AG04449 (cell line): ENCODE measurements at places on chromosomes 5 and 9.

DNA sequence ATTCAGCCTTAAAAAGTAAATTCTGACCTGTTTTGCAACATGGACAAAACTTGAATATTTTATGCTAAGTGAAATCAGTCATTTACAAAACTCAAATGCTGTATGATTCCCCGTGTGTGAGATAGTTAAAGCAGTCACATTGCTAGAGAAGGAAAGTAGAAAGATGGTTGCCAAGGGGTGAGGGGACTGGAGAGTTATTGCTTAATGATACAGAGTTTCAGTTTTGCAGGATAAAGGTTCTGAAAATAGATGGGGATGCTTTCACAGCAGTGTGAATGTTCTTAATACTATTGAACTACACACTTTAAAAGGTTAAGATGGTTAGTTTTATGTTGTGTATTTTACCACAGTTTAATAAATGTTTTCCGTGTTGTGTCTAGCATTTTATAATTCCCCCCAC lies 51.2 kb downstream of the SGCD start:
- no peak for DNase-seq

- DNase-seq = no peak
Observed at GRCh38 chr5:75148051-75148450, 88.6 kb downstream of the ANKRD31 start.

DNA sequence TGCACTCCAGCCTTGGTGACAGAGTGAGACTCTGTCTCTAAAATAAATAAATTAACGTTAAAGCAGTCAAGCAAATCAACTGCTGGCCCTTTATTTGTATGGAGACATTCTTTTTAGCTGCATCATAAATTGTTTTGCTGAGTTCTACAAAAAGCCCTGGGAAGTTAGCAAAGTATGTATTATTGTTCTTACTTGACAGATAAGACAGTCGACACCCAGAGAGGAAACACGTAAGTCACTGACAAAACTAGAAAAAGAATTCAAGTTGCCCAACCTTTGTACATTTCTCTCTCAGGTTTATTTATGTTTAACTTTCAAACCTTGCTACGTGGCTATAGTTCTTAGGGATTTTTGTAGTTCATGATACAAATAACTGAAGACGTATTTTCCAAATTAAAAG lies 40.4 kb upstream of the MACIR start:
- peak; percentile 69 for DNase-seq

GRCh38 chr5:131720714-131721113 lies 76.1 kb downstream of the FNIP1 start:
- no peak for DNase-seq

- DNase-seq = no peak
Observed at GRCh38 chr5:142012186-142012785, 541 bp downstream of the GNPDA1 start.

DNA sequence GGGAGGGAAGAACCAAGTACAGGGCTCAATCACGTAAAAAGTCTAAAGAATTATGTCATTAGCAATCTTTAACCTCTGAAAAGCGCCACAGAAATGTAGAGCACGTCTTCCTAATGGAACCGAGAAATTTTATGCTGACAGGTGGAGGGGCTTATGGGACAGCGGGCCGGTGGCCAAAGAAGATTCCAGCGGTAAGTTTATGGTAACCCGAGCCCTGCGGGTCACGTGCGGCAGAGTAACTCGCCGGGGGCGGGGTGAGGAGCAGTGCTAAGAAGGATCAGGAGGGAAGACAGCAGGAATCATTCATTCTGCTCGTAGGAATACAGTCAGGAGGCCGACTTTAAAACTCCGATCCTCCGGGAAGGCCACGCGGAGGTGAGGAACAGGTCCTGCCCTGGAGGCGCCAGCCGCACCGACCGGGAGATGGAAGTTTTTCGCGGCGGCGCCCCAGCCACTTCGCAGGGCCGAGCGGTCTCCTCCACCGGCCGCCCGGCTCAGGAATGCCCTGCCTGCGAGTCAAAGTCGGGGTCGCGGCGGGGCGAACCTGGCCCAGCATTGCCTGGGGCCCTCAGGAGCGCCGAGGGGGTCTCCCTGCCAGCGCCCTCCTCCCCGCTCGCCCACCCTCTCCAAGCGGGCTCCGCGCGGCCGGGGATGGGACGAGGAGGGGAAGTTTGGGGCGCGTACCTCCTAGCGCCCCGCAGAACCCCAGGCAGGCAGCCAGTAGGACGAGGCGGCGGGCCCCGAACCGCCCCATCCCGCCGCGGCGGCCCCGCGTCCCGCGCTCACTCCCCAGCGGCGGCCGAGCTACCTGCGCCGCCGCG lies 101.8 kb downstream of the ESM1 start:
- no peak for DNase-seq

DNA sequence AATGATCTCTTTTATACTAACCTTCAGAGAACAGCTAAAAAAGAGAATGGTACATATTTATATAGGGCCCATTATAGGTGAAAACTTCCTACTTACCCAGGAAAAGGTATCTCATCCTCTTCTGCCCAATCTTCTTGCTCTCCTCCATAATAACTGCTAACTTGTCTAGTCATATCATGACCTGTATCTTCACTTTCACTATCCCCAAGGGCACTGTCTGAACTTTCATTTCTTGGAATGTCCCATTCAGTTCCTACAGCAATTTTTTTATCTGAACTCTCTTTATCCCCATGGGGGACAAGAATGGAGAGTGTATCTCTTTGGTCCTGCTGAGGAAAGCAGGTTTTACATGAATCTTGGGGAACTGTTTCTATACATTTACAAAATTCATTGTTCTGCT lies 36.4 kb upstream of the RAPGEF6 start:
- DNase-seq = no peak

DNA sequence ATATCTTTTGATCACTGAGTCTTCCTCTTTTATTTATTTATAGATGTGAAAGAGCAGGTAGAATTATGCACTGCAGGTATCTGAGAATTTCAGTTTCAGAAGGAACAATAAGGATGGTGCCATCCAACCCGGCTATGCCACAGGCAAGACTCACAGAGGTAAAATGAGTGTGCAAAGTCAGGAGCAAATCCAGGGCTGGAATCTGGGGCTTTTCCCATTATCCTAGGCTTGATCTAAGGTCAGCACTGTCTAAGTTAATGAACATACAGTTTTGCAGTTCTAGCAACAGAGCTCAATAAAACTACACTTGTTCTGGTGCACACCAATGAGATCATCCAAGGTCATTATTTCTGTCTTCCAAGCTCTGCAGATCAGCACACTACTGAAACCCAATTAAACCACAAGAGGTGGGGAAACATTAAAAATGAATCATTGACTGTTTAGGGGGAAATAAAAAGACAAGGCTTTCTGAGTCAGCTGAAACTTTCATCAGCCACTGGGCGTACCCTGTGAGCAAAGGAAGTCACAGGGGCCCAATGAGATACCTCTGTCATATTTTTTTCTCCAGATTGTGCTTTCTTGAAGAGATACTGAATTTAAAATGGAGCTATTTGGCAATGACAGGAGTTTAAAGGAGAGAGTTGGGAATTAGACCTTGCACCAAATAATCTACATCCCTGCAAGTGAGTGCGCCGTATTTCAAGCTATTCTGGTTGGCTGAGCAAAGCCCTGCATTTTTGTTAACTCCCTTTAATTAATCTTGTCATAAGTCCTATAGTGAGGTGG lies 662.2 kb upstream of the ZNF608 start:
- DNase-seq = peak; percentile 56

DNA sequence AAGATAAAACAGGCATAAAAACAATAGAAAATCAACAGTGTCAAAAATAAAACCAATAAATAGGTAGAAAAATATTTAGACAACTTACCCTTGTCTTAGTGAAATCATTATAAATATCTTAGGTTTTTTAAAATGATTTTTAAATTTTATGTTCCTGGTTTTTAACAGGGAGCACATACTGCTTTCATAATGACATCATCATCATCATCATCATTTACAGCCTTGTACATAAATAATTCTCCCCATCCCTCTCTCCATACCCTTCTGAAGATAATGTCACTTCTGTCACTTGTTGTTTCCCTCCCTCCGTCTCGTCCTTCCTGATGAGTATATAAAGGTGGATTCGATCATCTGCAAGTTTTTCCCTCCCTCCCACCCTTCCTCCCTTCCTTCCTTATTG lies 56.6 kb downstream of the CDH9 start:
- no peak for DNase-seq

GRCh38 chr9:79742110-79742721 lies 170.5 kb downstream of the TLE4 start:
- no peak for DNase-seq

DNA sequence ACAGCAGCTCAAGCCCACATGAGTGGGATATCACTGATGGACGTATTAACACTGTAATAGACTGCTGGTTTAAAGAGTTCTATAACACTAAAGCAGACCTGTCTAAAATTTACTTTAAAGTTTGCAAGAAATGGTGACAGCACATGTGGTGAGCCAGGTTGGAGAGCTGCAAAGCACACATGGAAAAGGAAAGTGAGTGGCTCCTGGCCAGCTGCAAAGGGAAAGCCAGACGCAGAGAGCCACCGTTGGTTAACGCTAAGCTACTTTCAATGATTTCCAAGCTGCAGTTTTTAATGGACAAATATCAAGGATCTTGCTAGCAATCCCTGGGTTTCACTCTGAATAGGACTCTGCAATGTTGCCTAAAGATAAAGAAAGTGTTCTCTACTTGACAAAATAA lies 89.9 kb downstream of the CTNND2 start:
- no peak for DNase-seq

DNA sequence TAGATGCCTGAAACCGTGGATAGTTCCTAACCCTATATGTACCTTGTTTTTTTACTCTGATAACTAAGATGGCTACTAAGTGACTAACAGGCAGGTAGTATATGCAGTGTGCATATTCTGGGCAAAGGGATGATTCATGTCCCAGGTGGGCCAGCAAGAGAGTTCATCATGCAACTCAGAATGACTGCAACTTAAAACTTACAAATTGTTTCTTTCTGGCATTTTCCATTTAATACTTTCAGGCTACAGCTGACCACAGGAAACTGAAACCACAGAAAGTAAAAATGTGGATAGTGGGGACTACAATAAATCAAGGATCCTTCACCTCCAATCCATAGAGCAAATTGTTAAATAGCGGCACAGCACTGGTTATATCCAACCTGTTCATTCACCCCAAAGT lies 30.7 kb upstream of the VCAN start:
- DNase-seq = no peak

GRCh38 chr9:29830821-29831220 lies 2257.5 kb upstream of the C9orf72 start:
- DNase-seq = no peak

- DNase-seq = no peak
Observed at GRCh38 chr9:104069288-104069687, 24.8 kb upstream of the SMC2 start.

GRCh38 chr9:120267929-120268328 lies 312.0 kb downstream of the CDK5RAP2 start:
- no peak for DNase-seq

DNA sequence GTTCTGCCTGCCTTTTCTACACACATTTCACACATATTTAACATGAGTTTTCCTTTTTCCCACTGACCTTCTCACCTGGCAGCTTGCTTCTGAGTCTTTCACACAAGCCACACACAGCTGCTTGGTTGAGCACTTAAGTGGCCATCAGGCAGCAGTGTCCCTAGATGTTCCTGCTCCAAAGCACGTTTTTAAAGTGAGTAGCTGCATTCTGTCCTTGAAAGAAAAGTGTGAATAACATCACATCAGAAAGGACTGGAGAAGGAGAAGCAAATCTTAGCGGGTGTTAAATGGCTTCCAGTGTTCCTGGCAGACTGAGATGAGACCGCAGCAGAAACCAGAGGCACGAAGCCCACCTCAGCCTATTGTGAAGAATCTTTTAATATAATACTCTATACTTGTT lies 209.2 kb upstream of the IRX4 start:
- no peak for DNase-seq

DNA sequence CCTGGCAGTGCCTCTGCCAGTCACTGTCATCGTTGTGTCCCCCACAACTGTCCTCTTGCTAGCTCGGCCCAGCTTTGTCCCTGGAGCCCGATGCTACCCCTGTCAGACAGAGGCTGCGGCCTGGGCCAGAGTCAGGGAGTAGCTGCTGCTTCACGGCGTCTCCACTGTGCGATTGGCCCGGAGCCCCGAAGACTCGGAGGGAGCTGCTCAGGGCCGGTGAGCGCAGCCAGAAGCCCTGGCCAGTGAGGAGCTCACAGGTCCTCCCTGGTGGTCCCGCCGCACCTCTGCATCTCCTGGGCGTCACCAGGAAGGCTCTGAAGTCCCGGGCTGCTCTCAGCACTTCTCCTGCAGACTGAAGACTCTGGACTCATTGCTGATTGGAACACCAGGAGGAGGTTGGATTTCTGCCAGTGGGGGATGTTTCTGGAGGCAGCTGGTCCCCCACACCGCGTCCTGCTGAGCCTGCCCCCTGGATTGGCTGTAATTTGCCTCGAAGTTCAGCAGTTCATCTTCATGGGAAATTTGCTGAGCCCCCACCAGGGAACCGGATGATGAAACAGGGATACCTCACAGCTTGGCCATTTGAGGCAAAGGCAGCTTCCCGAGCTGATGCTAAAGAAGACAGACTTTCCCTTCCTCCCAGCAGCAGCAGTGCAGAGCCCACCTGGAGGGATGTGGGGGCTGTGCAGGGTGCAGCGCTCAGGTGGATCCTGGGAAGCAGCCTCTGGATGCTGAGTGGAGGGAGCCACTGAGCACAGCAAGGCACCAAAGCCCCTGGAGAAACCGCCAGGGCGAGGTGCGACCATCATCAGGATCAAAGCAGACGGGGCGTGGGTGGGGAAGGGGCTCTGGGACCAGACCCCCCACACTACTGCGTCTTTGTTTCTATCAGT lies 45.6 kb downstream of the USP20 start:
- no peak for DNase-seq

- no peak for DNase-seq
Observed at GRCh38 chr9:87270221-87270847, 227.3 kb upstream of the DAPK1 start.

DNA sequence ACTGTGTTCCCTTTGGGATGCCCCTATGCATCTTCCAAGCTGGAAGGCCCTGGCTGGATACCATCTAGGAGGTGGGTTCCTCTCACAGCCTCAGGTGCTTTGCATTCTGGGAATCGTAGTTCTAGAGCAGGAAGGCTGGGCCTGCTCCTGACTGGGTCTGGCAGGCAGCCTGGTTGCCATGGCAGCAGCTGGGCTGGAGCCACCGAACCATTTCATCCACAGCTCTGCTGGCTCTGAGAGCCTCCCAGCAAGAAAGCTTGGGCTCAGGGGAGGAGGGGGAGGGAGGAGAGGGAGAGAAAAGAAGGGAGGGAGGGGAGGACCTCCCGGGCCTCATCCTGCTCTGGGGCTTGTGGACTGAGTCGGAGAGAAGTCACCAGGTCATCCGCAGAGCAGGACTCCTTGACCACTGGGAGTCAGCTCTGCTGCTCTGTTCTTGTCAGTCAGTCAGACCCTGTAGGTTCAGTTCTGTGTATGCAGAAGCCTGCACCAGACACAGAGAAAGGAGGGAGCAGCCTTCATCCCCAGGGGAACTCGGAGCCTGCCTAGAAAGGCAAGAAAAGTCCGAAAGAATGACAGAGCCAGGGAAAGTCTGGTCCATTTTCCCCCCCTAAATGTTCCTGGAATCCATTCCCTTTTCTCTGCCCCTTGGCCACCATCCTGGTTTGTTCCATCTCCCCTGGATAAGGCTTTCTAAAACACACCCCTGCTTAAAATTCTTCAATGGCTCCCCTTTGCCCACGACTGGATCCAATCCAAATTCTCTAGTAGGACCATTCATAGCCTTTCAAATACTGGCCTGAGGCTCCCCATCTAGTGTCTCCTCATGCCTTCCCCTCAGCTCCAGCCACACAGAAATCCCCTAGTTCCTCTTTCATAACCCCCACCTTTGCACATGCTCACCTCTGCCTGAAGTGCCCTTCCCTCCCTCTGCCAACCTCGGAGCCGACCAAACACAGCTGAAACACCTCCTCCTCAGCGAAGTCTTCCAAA lies 65.4 kb upstream of the ARAP3 start:
- DNase-seq = no peak
